Activated naive CD8-positive, alpha-beta T cell treated with anti-CD3 and anti-CD28 coated beads, Interleukin-2, amount 10 ng/mL, durations not matched to agents 7 days and 5 days (primary cell): ENCODE measurements at places on chromosomes 13 and 19.

GRCh38 chr13:41203810-41204209 lies 9.4 kb upstream of the KBTBD7 start:
- DNase-seq, result no peak

- no peak for DNase-seq
Measured at GRCh38 chr13:41550276-41550675, 92.9 kb downstream of the RGCC start.

DNA sequence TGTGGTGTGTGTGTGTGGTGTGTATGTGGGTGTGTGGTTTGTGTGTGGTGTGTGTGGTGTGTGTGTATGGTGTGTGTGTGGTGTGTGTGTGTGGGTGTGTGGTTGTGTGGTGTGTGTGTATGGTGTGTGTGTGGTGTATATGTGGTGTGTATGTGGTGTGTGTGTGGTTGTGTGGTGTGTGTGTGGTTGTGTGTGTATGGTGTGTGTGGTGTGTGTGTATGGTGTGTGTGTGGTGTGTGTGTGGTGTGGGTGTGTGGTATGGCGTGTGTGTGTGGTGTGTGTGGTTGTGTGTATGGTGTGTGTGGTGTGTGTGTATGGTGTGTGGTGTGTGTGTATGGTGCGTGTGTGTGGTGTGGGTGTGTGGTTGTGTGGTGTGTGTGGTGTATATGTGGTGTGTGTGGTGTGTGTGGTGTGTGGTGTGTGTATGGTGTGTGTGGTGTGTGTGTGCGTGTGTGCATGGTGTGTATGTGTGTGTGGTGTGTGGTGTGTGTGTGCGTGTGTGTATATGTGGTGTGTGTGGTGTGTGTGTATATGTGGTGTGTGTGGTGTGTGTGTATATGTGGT lies 8.7 kb downstream of the SHISA7 start:
- DNase-seq, result no peak

GRCh38 chr13:73913751-73914518 lies 220.3 kb downstream of the KLF12 start:
- no peak for DNase-seq

DNA sequence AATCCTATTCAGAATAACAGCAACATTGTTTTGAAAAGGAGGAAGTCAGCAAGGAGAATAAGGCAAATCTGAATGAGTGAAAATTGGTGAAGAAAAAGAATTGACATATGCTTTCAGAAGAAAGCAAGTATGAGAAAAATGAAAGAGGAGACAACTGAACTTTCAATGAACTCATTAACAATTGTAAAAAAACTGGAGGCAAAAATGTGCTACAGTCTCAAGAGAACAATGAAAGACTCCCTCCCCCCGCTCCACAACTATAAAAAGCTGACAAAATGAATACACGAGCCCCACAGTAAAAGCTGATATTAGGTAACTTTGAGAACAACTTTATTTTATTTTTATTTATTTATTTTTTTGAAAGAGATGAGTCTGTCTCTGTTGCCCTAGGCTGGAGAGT lies 373.1 kb downstream of the DIAPH3 start:
- no peak for DNase-seq

DNA sequence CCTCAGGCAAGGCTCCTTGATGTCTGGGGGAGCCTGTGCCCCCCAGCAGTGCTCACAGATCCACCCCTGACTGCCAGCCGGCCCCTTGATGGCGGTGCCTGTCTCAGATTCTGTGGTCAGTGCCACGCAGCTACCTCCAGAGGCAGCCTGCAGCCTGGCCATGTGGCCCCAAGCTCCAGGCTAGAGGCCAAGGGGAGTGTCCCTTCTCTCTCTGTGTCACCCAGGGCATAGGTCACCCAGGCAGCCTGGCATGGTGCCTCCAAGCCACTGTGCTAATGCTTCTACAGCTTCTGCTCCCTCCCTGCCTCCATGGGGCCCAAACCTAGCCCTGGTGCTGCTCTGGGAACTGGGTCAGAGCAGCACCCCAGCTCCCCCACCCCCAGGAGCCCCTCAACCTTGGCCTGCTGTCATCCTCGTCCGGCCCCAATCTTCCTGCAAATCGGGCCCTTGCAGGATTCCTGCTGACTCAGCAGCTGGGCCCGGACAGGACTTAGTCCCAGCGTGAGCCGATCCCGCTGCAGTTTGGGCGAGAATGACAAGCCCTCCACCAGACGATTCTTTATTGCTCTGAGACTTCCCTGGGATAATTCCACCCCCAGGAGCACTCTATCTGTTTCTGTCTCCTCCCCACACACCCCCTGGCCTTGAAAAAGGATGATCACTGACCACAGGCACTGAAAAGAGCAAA lies 2.8 kb upstream of the ARL11 start:
- no peak for DNase-seq

DNA sequence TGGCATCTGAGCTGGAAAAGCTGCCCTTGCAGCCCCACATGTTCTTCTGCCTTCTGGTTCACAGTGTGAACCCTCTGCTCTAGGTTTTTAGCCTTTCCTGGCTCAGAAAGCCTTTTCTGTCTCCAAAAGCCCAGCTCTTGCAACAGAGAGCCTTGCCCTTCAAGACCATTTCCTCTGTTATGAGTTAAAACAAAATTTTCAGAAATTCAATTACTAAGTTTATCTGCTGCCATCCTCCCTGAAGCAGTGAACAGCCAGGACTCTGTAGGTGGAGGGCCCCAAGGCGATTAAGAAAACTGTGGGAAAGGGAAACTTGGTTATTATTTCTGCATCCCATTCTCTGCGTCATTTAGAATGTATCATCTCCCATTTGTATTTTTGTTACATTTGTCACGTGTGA lies 18.8 kb downstream of the FAM124A start:
- no peak for DNase-seq

DNA sequence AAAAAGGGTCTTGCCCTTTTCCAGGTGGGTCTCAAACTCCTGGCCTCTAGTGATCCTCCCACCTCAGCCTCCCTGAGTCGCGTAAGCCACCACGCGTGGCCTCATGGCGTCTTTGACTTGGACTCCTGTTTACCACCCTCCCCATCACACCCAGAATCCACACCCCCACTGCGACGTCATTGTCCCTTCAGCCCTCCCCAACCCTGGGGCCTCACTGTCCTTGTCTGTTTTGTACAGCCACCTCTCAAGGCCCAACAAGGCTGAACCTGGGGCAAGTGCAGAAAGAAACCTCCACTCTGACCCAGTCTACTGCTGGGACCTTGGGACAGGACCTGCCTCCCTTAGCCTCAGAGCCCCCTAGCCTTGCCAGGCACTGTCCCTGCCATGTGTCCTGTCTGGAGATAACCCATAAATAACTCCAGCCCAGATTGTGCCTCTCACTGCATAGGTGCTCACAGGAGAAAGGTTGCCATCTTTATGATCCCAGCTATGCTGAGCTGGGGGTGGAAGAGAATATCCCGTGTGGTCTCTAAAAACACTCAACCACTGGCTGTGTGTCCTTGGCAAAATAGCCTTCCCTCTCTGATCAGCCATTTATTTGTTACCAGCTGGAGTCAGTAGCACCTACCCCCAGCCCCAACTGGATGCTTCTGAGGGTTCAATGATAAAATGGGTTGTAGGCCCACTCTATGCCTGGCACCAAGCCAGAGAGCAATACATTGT lies 1.8 kb upstream of the IFI30 start:
- DNase-seq, result no peak
